ENCODE measurements at places on chromosomes 1 and 21. TPM values are rescaled to one million over a fixed set of nuclear protein-coding genes. Genes with fewer than 3 reads are reported as not detected.
A peak's percentile ranks its signal among the peaks of the same experiment; 100 is the strongest.

The KRTAP13-3 gene
- not detected for total RNA-seq

- DNase-seq, result no peak
Measured at GRCh38 chr1:211738691-211739301, 63.4 kb upstream of the NEK2 start.

DNA sequence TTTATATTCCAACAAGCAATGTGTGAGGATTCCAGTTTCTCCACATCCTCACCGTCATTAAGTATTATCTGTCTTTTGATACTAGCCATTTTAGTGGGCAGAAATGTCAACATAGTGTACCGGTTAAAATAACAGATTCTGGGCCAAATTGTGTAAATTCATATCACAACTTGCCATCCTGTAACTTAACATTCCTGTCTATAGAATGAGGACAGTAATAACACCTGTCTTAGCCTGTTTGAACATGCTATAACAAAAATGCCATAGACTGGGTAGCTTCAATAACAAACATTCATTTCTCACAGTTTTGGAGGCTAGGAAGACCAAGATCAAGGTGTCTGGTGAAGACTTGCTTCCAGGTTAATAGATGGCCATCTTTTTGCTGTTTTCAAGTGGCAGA, 491.1 kb downstream of the PTBP2 start:
- DNase-seq, result no peak

- peak; percentile 72 for DNase-seq
Measured at GRCh38 chr1:94237291-94238226, at the start of gene ARHGAP29. Gene ARHGAP29, minus strand, starts transcription at chr1:94237584. Its CDS starts 5,973 bp downstream, at chr1:94231611.
